ENCODE measurements at places on chromosomes 1 and 21.

DNA sequence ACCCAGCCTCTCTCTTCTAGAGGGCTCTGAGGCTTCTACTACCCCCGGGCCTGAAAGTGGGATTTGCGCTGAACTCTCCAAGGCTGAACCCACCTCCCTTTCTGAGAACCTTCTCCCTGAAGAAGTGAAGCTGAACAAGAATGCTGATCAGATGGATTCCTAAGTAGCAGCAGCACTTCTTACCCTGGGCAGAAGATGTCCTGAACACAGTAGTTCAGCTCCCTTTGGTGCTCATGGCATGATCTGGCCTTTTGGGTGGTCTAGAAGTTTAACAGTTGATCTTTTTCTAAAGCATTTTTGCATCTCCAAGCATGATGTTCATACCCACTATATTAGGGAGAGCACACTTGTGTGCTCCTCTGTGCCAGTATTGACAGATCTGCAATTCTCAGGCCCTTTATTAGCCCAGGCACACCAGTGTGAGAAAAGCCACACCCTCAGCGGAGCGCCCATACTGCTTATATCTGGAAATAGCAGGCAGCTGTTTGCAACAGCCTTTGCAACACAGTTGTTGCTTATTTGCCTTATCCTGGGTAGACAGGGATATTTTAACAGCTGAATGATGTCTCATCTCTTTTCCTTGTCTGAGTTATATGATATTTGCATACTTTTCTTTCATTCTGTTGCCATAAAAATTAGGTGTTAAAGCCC is 34.2 kb downstream of the CNN3 start:
- no peak for DNase-seq

DNA sequence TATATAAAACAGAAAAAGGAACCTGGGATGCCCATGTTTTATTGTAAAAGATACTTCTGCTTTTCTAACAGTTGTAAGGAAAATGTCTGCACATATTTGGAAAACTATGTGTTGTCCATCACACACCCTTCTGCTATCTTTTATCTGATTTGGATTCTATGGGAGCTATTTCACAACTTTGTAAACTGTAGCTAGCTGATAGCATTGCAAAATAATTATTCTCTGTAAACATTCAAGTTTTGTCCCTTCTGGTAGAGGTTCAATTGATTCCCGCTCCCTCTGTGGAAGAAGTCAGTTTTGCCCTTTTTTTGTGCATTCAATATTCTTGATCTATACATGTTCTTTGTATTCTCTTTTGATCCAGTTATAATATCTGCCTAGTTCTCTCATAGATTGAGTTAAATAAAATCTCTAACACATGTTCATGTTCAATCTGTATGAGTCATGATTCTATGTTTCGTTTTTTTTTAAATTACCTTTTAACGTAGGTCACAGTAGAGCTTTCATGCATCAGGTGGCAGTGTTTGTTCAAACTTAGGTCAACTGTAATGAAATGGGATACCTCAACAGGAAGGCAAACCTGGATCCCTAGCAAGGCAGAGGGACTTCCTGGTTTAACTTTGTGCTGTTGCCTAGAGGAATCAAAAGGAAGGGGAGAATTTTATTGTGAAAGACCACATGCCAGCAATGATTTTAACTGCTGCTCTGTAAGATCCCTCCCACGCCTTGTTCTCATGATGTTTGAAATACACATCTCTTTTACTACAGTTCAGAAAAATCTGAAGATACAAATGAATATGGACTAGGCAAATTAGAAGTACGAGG is 26.0 kb upstream of the BCL9 start:
- DNase-seq, result peak; percentile 26

- no peak for DNase-seq
Measured at GRCh38 chr1:246566813-246567645, 773 bp downstream of the CNST start.

DNA sequence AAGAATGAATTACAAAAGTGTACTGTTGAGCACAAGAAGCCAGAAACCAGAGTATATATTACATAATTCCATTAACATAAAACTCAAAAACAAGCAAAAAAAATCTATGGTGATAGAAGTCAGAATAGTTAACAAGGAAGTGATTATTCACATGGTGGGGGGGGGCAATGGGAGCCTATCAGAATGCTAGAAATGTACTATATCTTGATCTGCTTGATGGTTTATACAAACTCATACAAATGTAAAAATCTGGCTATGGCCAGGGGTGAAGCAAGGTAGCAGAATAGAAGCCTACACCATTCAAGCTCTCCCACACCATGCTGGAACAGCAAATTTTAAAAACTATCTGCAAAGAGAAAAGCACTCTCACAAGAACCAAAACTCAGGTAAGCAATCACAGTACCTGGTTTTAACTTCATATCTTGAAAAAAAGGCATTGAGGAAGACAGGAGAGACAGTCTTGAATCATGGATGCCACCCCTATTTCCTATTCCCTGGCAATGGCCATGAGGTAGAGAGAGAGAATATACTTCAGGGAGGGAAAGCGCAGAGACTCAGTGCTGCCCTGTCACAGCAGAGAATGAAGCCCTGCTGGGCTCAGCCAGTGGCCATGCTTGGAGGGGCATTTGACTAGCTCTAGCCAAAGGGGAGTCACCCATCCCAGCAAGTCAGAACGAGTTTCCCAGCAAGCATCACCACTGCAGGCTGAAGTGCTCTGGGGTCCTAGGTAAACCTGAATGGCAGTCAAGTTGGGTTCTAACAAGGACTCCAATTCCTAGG is 73.8 kb downstream of the CDC42BPA start:
- no peak for DNase-seq

DNA sequence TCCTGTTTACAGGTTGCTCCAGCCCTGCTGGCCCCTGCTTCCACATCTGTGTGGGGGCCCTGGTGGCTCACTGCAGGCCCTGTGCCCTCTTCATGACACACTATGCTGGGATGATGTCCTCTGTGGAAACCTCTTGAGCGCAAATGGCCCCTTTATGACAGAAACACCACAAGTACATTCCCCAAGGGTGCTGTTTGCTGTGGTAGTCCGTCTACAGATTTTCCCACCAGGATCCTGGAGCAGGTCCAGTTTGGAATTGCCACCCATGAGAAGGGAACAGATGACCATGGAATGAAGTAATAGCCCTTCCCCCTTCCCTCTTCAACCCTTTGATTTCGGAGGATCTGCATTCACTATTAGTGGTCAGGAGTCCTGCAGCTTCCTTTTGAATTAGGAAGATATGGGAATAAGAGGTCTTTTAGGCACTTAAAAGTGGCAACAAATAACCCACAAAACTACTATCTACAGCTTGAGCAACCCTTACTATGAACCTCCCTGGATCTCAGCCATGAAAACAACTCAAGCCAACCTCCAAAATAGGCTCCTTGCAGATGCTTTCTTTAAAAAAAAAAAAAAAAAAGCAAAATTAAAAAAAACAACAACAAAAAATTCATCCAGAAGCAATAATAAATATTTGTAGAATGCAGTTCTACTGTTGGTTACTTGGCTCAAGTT is 121.9 kb upstream of the TSPAN2 start:
- no peak for DNase-seq

DNA sequence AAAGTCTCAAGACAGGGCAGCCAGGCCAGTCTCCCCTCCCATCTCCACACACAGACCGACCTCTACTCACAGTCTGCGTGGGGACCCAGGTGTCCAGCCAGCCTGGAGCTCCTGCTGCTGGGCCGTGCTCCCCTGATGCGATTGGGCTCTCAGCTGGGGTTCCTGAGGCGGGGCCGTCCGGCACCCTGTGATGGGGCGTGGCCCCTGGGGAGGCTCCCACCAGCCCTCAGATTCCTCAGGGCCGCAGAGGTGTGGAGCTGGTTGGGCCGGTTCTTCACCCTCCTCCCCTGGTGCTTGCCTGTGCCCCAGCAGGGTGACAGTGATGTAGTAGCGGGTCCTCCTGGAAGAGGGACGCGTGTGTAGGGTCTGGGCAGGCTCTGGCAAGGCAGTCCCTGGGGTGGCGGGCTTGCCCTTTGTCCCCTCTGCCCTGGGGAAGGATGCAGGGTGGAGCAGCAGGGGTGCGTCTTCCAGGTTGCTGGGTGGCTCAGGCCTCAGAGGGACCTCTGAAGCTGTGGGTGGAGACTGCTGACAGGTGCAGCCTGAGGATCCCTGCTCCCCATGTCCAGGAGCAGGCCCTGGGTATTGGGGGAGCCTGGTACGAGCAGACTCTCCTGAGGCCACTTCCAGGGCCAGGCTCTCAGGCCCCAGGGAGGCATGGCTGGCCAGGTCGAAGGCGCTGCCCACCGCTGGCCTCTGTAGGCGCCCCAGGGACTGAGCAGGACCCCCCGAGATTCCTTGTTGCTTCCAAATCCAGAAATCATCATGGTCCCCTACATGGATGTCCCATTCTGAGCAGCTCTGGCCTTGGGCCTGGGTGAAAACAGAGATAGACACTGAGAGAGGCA is at the start of gene CRYBG2:
TSS of gene CRYBG2 (minus strand) at position 155 of the 845 bp plus-strand sequence. CDS start 7,473 bp downstream, outside the sequence.
- no peak for DNase-seq

DNA sequence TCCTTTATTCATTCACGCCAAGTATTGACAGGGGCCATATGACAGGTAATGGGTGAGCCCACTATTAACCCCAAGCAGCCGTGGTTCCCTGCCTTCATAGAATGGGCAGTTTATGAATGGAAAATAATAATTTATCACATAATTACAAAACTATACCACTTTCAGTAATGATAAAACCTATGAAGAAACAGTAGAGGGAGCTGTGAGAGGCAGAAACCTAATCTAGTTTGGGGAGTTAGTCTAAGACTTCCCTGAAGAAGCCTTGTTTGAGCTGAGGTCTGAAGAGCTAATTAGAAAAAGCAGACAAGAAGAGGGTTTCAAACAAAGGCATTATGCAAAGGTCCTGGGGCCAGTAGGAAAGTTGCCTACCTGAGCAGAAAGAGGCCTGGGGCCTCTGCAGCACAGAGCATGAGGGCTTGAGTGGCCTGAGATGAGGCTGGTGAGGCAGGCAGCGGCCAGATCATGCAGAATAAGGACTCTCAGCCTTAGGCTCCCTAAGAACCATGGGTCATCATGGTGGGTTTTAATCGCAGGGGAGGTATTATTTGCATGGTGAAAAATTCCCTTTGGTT is 142.8 kb downstream of the ATG4C start:
- no peak for DNase-seq

DNA sequence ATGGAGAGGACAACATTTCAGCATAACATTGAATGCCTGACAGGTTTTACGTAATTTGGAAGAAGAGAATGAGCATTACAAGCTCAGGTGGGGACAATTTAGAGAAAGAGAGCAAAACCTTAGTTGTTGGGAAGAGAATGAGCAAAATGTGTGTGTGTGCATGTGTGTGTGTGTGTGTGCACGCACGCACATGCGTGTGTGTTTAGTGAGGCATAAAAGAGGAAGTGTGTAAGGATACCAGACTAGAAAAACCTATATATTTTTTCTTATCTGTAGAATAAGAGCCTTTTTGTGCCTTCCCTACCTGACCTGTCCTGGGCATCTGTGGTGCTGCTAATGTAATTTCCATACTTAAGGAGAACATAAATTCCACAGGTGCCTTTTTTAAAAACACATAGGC is 99.0 kb upstream of the PLXNA2 start:
- no peak for DNase-seq

DNA sequence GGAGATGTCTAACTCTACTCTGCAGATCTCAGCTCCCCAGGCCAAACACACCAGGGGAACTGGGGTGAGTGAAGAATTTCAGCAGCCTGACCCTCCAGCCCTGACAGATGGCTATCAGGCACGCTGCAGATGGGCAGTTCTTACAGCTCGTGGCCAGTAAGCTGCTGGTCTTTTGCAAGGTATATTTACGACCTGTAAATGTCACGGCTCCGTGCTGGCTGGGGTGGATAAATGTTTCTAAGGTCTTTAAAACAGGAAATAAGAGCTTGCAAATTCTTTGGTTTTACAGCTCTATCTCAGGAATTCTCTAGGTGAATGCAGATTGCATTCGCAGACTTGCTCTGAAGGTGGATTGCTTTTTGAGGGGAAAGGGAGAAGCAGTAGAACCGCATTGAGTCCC is 10.1 kb downstream of the DOP1B start:
- DNase-seq, result no peak

DNA sequence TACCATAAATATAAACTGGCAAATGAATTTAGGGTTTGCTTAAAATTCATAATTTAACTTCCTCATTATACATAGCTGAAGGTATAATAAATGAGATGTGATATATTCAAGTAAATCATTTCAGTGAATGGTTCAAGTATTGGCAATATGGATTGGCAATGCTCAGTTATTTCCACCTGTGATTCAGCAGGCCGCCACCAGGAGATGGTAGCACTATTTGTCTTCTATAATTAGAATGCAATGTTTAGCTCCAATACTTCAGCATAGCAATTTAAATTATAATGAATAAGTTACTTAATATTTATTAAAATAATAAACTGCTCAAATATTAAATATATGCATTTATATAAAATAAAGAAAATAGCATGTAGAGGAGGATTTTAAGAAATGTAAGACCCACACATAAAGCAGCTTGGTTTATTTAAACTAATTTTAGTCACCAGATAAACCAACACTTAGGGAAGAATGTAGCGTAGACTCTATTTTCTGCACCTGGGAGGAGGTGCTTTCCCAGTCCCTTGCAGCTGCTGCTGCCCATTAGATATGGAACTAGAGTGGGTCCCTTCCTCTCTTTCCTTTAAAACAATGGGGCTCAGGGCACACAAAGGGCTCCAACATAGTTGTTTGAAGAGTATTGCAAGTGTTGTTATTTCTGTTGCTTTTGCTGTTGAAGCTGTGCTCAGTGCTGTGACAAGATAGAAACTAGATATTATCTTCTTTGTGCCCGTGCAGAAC is 62.1 kb downstream of the PLPPR4 start:
- no peak for DNase-seq

GRCh38 chr1:172914501-172915144 is 136.1 kb downstream of the TNFSF18 start:
- DNase-seq, result no peak

- no peak for DNase-seq
Measured at GRCh38 chr1:229620876-229621275, 5.0 kb downstream of the TAF5L start.

GRCh38 chr1:206558794-206559671 is 51.7 kb downstream of the RASSF5 start:
- no peak for DNase-seq

- DNase-seq, result no peak
Measured at GRCh38 chr1:191714845-191715244, 443.4 kb upstream of the RGS18 start.

GRCh38 chr1:1330366-1331067 is 563 bp upstream of the TAS1R3 start:
- DNase-seq, result no peak

- no peak for DNase-seq
Measured at GRCh38 chr1:155844860-155845421, 12.1 kb downstream of the GON4L start.

GRCh38 chr1:81703391-81703755 is 97.4 kb upstream of the ADGRL2 start:
- no peak for DNase-seq

DNA sequence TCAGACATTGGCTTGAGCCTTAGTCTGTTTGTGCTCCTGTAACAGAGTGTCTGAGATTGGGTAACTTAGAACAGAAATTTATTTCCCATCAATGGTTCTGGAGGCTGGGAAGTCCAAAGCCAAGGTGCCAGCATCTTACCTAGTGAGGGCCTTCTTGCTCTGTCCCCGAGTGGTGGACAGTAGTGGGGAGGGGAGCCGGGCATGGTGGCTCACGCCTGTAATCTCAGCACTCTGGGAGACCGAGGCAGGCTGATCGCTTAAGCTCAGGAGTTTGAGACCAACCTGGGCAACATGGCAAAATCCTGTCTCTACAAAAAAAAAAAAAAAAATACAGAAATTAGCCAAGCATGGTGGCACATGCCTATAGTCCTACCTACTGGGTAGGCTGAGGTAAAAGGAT is 336.5 kb upstream of the VAMP3 start:
- DNase-seq, result no peak
